Amniotic stem cell (primary cell): ENCODE measurements at places on chromosomes 11 and 22.

- no peak for DNase-seq
These were observed 181.9 kb downstream of the CEP164 start for GRCh38 chr11:117509543-117509942.

DNA sequence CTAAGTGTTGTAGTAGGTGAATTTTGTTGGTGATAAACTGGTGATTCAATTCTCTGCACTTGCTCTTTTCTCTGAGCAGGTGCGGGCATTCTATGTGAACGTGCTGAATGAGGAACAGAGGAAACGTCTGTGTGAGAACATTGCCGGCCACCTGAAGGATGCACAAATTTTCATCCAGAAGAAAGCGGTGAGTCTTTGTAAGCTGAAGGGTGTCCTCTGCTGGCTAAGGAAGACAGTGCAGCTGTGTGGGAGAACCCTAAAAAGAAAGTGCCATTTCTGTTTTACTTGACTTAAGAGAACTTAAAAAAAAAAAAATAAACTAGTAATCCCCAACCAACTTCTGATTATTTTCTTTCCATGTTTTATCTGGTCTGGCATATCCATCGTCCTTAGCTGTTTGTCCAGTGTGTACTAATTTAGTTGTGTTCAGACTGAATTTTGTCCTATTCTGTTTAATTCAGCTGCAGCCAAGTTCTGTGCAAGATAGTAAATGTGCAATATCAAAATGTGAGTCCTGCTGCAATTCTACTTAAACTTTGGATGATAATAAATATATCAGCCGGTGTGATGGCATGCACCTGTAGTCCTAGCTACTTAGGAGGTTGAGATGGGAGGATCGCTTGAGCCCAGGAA lies 29.6 kb downstream of the CAT start:
- no peak for DNase-seq

DNA sequence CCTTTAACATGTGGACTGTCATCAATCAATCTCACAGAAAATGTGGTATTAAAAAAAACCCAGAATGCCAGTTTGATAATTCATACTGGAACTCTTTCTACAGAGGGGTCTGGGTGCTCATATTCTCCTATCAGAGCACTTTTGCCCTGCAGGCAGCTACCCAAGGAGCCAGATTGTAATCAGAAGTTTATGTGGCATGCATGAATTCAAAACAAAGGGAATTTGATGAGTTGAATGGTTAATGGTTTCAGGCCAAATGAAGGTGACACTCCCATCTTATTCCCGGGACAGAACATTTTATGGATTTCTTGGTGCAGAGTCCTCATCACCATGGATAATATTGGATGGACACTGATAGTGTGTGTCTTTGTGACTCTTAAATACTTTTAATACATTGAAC lies 38.4 kb upstream of the CLPB start:
- DNase-seq: no peak

- DNase-seq: no peak
These were observed 4.7 kb downstream of the LRRC10B start for GRCh38 chr11:61513143-61513765.

DNA sequence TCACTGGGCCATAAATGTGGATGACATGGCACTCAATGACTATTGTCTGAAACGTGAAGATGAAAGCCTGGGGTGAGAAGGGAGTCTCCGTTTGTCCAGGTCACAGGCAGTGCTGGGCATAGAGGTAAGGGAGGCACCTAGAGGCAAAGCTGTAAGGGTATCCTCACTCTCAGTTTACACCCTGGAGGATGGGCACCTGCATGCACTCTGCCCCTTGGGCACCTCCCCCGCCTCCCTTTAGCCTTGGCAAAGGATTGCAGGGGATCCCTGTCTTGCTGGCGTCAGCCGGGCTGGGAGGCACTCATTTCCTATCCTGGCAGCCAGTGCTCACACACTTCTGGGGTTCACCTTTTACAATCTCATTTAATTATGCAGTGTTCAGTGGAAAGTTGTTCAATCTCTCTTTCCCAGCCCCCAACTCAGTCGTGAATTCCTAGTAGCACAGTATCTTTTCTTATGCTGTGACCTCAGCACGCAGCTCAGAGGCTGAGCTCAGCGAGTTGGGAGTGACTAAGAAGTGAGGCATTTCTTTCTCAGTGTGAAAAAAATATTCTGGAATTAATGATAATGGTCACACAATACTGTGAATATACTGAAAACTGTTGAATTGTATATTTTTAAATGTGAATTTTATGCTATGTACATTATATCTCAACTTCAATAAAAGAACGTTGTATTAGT lies 866.6 kb downstream of the BRD1 start:
- no peak for DNase-seq

DNA sequence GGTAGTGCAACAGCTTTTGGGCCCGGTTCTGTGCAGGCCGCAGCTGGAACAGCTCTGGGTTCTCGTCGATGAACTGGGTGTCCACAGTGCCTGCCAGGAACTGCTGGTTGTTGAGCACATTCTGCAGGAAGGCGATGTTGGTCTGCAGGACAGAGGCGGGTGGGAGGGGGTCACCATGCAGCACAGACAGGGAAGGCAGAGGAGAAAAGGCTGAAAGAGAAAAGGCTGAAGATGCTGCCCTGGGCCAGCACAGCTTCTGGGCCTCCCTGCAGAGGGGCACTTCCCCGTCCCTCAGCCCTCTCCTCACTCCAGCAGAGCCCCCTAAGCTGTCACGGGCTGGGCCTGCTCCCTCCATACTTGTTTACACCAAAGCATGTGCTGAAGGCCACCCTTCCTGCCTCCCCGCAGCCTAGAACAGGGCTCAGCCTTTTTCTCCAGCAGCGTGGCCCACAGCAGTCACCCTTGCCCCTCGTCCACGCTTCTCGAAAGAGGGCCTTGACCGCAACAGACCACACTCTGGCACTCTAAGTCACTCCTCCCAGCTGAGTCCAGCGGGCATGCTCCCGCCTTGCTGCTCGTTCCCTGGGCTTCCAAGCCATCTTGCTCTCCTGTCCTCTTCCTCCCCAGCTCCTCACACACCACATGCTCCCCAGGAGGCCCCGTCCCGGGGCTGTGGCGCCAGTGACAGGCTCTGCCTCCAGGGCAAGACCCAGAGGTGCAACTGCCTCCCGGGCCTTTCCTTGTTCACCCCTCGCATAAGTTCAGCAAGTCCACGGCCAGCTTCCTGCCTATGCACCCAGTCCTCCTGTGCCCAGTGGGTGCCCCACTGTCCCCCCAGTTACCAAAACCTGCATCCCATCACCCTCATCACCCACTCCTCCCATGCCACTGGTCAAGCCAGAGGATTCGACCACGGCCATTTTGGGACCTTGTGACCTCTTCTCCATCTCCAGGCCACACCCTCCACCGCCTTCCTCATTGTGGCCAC lies 3.3 kb upstream of the LRFN4 start:
- DNase-seq: no peak

- no peak for DNase-seq
These were observed 26.1 kb upstream of the SLC25A1 start for GRCh38 chr22:19204640-19205039.

DNA sequence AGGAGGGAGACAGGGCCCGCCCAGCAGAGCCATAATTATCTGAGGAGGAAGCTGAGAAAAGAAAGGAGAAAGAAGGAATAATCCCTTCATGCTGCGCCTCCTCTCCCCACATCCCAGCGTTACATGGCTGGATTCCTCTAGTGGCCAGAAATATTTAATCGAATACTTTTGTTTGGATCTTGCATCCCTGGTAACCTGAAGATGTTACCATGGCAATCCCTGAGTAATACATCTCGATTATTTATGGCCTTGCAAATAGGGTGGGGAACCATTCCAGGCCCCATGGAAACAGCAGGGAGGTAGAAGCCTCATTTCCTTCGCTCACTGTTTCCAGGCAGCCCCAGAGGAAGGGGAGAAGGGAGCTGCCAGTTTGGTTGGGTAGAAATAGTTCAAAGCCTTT lies 357.7 kb downstream of the BUD13 start:
- DNase-seq: no peak

DNA sequence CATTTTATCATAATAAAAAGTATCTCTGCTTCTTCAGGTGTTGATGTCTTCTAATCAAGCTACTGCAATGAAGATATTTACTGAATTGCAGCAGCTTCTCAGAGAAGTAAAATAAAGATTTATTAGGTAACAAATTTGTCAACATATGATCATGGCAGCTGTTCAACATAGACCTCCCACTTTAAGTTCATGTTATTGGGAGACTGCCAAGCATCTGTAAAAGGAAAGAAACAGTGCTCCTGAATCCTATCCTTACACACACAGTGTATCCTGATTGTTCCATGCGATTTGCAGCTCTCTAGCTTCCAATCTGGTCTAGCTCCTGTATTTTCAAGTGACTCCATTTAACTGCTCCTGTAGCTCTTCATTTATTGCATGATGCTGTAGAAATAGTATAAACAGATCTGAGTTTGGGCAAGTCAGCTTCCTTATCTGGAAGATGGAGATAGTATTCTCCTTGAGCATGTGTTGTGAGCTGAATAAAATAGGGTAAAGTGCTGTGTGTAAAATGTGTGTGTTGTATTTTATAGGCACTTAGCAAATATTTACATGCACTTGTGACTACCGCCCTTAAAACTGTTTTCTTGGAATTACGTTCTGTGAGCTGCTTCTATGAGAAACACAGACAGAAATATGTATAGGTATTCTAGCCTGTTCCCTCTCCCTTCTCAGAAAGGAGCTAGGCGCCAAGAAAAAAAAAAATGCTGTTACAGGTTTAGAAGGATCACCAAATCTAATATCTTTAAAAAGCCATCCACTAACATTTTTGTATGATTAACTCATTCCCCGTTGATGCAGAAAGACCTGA lies 290.6 kb downstream of the JRKL start:
- DNase-seq: no peak

GRCh38 chr11:66315921-66316811 lies 678 bp downstream of the CD248 start:
- DNase-seq: no peak

DNA sequence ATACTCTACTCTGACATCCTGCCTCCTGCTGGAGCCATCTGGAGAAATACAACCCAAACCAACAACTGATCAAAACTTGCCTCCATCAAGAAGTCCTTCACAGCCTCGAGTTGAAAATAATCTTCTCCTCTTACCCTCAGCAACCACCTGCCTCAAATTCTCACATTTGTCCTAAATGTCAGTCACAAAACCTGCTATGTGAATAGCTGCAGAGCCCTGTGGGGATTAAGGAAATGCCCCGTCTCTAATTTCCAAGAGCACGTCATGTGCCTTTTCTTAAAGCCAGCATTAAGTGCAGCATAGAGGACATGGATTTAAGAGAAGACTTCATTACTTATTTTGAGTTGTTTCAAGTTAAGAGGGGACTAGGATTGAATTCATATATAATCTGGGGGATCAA lies 105.9 kb downstream of the TRPC6 start:
- no peak for DNase-seq

- no peak for DNase-seq
These were observed 40.3 kb upstream of the A4GALT start for GRCh38 chr22:42760806-42761565.

GRCh38 chr11:23772081-23772480 lies 724.8 kb upstream of the LUZP2 start:
- no peak for DNase-seq

DNA sequence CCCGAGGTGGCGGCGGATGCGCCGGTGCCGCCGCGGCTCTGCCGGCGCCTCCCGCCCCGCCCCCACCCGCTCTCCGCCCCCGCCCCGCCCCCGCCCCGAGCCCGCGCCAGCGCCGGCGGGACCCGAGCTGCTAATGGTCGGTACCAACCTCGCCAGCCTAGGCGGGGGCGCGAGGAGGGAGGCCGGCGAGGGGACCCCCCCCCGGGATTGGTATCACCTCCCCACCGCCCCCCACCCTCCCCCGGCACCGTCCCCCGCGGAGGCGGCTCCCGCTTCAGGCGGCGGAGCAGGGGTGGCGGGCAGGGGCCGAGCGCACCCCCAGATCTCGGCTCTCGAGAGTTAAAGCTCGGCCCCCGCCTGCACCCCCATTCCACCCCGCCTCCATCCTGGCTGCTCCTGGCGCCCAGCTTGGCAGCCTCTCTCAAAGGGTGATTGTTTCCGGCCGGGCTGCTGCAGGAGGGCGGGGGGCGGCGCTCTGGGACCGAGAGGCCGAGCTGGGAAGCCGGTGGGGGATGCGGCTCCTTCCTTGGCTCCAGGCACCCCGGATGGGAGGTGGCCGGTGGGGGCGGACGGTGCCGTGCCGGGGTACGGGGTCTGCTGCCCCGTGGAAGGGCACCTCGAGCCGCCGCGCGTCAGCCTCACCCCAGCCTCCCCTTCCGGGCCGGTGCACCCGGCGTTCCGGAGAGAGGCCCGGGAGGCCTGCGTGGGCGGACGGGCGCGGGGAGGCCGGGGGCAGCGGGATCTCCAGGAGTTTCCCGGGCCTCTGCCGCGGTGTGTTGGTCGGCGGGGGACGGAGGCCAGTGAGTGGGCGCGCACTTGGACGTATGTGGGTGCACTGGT lies at the start of gene B3GAT1:
B3GAT1 (minus strand) TSS at position 40 of the 840 bp plus-strand sequence. CDS start 24,583 bp downstream, outside the sequence.
- DNase-seq: no peak

- DNase-seq: no peak
These were observed 41.9 kb downstream of the BCR start for GRCh38 chr22:23222033-23222792.

GRCh38 chr22:38418589-38418988 lies 36.4 kb downstream of the KCNJ4 start:
- DNase-seq: no peak

- DNase-seq: no peak
These were observed 34.1 kb downstream of the LMO1 start for GRCh38 chr11:8229299-8230177.

DNA sequence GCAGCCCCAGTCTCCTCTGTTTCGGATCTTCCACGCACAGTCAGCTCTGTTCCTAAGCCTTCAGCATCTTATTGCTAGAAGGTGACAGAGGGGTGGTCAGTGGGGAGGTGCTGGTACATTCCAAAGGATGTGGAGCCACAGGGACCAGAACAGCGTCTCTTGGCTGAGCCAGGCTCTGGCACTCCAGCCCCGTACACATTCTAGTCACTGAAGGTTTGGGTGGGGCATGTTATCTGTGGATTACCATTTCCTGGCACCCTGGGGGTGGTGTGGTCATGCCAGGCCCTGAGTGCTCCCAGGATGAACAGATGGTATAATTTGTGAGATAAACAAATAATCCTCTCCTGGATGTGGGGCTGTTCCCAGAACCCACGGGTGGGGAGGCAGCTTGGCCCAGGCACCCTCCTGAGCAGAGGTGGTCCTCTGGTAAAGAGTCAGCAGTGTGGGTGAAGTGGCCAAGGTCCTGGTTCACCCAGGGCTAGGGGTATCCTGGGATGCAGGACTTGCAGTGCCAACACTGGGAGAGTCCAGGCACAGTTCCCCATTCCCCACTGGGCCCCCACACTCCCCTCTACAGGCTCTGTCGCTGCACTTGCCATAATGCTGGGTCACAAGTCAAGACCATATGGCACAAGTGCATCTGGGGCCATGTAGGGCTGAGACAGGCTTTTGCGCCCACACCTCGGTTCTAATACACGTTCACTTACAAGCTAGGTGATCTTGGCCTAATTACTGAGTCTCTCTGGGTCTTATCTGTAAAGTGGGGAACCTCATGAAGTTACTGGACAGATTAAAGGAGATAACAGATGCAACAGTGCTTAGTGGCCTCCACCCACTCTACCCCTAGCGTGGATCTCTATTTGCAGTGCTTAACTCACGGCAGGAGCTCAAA lies 33.0 kb downstream of the DKK3 start:
- no peak for DNase-seq
